ENCODE measurements at places on chromosomes 4 and X. TPM values are rescaled to one million over a fixed set of nuclear protein-coding genes. Genes with fewer than 3 reads are reported as not detected.

DNA sequence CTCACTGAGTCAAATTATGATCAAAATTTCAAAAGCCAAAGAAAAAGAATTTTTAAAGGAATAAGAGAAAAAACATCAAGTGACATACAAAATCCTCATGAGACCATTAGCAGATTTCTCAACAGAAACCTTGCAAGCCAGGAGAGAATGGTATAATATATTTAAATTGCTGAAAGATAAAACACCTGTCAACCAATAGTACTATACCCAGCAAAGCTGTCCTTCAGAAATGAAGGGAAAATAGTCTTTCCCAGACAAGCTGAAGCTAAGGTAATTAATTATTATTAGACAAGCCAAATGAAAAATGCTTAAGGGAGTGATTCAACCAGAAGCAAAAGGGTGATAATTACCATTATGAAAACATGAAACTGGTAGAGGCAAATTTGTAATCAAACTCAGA lies 104.2 kb upstream of the TET2 start:
- no peak for DNase-seq

DNA sequence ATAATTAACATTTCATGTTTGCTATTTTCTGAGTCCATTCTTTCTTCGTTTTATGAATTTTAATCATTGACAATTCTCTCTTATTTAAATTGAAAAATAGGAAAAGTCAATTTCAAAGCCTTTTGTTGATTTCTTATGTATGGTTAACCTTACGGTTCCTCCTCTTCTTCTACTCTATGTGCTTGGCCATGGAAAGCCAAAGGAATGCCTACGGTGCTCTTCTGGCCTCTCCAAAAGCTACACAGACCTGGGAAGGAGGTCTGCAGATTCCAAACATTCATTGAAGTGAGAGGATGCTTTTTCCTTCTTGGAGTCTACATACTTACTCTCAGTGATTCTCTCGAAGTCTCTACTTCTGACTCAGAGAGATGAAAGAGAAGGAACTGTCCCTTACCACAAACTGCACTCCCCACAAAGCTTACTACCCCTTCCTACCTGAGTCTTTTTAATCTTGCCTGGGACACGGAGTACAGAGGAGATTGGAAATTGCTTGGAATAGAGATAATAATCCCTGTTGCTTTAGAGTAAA lies 863.1 kb upstream of the FTHL17 start:
- DNase-seq: no peak

SGCB gene
- 18.2 TPM for total RNA-seq

TEX11 gene
- total RNA-seq: not detected

- no peak for DNase-seq
These were observed 1114.7 kb upstream of the PABPC4L start for GRCh38 chr4:135316266-135316779.

BST1 gene
- total RNA-seq: 0.65 TPM

PPP2R2C gene
- total RNA-seq: not detected
